ENCODE measurements at places on chromosomes 1 and 21.

- DNase-seq, result no peak
Observed at GRCh38 chr1:41239988-41240610, 2.0 kb downstream of the SCMH1 start.

DNA sequence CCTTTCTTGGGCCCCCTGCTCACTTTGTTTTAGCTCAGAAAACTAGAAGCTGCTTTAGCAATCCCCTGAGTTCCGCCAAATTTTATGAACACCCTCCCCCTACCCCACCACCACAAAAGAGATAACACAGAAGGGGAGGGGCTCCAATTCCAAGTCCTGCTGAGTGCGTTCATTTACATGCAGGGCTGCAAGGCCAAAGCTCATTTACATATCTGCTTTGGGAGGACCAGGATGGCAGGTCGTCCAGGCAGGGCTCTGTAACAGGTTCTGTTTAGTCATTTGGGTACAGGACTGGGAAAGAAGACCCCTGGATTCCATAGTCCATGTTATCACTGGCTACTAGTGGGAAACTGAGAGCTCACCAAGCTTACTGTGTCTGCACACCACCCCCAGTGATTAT, 35.9 kb upstream of the KIF21B start:
- DNase-seq, result no peak

GRCh38 chr21:41783476-41784180, 16.8 kb upstream of the RIPK4 start:
- DNase-seq, result no peak

DNA sequence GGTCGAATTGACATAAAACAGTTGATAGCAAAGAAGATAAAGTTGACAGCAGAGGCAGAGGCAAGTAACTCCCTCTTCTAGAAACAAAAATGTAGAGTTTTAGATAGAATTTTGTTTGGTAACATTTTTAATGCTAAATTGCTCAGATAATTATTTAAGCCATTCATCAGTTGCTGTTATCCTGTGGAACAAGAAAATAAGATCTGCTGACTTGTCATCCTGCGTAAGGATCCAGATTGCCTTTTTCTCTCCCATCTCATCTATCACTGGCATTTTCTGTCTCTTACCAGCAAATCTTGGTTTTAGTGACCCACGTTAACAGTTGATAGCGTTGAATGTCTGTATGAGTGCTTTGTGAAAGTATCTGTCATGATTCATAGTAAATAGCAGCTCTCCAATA, 29.8 kb downstream of the SOAT1 start:
- DNase-seq, result no peak

GRCh38 chr1:214439352-214440119, 111.9 kb downstream of the PTPN14 start:
- DNase-seq, result no peak

- DNase-seq, result no peak
Observed at GRCh38 chr1:21097729-21098128, 79.0 kb downstream of the EIF4G3 start.

DNA sequence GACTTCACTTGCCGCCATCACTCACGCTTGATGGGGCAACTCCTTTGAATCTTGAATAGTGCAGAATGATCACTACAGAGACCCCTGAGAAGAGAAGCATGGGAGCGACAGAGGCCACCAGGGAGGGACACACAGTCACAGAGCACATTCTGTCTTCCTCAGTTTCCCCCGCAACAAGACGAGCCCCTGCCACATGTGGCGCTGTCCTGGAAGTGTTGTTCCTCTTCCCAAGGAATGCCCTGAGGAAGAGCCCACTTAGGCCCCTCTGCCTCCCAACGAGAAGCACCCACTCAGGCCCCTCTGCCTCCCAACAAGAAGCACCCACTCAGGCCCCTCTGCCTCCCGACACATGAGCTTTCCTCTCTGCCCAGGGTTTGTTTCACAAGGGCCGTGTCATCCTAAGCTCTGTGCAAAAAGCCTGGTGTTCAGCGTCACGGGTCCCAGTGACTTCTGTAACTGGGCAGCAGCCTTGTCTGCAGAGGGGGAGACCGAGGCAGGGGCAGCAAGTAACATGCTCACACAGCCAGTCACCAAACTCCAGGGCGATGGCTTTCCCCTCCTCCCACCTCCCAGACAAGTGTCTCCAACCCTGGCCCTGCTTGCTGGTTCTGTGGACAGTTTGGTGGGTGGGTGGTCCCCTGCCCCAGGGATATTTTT, 19.8 kb downstream of the SLC37A1 start:
- no peak for DNase-seq

- no peak for DNase-seq
Observed at GRCh38 chr1:98340511-98340910, 321.0 kb upstream of the SNX7 start.

GRCh38 chr1:94617134-94617805, 75.7 kb upstream of the F3 start:
- DNase-seq, result no peak

GRCh38 chr1:7209336-7209735, 424.1 kb downstream of the CAMTA1 start:
- no peak for DNase-seq

Data from lower lobe of right lung (tissue), 2 donors.